Activated CD4-positive, alpha-beta T cell treated with anti-CD3 and anti-CD28 coated beads, Interleukin-2, amount 10 ng/mL, durations not matched to agents 24 days and 14 days (primary cell): ENCODE measurements at places on chromosomes 6 and 20. TPM values are rescaled to one million over a fixed set of nuclear protein-coding genes. Genes with fewer than 3 reads are reported as not detected.

- no peak for DNase-seq
Observed at GRCh38 chr6:28442586-28442985, 705 bp downstream of the ZSCAN23 start.

DNA sequence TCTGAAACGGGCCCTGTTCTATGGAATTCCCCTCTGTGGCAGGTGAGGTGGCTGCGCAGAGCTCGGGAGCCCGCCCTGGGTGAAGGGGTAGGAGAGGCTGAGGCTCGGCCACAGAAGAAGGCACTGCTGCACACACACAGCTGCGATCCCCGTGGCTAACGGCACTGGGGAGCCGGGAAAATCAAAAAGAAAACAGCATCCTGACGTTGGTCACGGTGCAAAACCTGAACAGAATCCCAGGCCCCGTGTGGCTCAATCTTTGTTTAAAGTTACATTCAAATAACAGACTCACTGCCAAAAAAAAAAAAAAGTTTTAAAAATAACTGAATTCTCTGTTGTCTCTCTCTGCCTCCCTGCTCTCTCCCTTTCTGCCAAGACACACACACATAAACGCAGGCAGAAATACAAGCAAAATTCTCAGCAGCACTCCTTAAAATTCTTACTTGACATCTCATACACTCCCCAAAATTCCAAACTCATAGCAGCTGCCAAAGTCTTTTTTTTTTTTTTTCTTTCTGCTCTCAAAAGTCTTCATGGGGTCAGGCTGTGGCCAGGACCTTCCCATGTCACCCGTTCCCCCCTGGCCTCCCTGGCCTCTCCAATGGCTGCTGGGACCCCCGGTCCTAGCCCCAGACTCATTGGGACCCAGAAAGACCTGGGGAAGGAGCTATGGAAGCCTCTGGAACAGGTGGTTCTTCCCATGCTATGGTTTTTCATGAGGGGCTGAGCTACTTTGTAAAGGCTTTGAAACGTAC, 248.8 kb downstream of the TTLL2 start:
- no peak for DNase-seq

The CBLN4 gene
- not detected in 2 replicates for total RNA-seq

- DNase-seq: no peak
Observed at GRCh38 chr6:142279350-142280180, 22.2 kb upstream of the ADGRG6 start.

DNA sequence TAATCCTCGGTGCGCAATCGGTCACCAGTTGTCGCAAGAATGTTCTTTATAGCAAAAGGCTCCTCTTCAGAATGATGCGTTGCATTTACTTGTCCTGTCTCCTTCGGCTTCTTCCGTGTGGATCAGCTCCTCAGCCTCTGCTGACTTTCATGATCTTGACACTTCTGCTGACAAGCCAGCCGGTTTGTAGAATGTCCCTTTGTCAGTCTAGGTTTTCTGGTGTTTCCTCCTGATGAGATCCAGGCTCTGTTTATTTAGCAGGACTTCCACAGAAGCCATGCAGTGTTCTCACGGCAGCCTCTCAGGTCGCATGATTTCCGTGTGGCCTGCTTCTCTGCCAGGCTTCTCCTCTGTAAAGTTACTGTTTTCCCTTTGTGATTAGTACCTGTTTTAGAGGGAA, 66.9 kb downstream of the STX11 start:
- peak; percentile 59 for DNase-seq

DNA sequence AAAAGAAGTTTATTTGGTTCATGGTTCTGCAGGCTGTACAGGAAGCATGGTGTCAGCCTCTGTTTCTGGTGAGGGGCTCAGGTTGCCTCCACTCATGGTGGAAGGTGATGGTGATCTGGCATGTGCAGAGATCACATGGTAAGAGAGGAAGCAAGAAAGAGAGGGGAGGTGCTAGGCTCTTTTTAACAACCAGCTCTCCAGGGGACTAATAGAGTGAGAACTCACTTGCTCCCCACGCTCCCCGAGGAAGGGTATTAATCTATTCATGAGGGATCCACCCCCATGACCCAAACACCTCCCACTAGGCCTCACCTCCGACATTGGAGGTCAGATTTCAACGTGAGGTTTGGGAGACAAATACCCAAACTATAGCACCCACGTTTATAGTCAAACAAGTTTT, 4.0 kb upstream of the GJB7 start:
- no peak for DNase-seq

GRCh38 chr6:75975904-75976303, 96.6 kb downstream of the IMPG1 start:
- no peak for DNase-seq
